ENCODE measurements at places on chromosomes 6 and 20.

DNA sequence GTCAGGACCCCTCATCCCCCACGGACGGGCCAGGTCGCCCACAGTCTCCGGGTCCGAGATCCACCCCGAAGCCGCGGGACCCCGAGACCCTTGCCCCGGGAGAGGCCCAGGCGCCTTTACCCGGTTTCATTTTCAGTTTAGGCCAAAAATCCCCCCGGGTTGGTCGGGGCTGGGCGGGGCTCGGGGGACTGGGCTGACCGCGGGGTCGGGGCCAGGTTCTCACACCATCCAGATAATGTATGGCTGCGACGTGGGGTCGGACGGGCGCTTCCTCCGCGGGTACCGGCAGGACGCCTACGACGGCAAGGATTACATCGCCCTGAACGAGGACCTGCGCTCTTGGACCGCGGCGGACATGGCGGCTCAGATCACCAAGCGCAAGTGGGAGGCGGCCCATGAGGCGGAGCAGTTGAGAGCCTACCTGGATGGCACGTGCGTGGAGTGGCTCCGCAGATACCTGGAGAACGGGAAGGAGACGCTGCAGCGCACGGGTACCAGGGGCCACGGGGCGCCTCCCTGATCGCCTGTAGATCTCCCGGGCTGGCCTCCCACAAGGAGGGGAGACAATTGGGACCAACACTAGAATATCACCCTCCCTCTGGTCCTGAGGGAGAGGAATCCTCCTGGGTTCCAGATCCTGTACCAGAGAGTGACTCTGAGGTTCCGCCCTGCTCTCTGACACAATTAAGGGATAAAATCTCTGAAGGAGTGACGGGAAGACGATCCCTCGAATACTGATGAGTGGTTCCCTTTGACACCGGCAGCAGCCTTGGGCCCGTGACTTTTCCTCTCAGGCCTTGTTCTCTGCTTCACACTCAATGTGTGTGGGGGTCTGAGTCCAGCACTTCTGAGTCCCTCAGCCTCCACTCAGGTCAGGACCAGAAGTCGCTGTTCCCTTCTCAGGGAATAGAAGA is 978 bp downstream of the HLA-A start:
- DNase-seq: peak; percentile 33

DNA sequence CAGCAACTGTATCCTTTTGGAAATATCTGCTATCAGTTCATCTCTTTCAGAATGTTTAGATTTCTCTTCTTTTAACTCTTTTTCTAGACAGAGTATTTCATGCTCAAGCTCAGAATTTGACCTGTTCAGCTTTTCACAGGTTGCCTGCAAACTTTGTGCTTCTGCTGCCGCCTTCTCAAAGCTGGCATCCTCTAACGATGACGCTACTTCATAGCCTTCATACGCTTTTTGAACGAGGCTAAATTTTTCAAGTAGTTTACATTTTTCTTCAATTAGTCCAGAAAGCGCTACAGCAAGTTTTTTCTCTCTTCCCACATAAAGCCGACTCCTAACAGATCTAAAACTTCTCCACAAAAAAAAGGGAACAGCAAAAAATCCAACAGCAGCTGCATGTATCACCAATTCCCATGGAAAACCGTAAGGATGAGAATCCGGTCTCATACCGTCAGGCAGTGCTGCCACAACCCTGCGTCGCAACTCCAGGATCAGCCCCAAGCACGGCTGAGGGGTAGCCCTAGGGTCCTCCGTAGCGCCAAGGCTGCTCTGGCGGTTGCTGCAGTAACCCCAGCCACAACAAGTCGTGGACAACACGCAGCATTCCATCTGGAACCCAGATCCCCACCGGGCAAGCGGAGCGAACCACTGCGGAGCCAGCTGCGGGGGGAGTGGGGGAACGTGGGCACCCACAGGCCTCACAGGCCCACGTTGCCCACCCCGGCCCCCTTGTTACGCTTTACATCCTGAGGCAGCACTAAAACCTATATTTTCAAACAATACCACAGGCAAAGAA is 30.6 kb downstream of the DACT2 start:
- no peak for DNase-seq

DNA sequence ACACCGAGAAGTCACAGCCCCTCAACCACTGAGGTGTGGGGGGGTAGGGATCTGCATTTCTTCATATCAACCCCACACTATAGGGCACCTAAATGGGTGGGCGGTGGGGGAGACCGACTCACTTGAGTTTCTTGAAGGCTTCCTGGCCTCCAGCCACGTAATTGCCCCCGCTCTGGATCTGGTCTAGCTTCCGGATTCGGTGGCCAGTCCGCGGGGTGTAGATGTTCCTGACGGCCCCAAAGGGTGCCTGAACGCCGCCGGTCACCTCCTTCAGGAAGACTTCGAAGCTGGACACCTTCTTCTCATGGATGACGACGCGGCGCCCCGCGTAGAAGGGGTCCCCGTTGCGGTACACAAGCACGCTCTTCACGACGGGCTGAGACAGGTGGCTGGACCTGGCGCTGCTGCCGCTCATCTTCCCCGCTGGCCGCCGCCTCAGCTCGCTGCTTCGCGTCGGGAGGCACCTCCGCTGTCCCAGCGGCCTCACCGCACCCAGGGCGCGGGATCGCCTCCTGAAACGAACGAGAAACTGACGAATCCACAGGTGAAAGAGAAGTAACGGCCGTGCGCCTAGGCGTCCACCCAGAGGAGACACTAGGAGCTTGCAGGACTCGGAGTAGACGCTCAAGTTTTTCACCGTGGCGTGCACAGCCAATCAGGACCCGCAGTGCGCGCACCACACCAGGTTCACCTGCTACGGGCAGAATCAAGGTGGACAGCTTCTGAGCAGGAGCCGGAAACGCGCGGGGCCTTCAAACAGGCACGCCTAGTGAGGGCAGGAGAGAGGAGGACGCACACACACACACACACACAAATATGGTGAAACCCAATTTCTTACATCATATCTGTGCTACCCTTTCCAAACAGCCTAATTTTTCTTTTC is at the start of gene DCDC2:
DCDC2 (minus strand) TSS at position 724 of the 883 bp plus-strand sequence; CDS start at position 415, 309 bp downstream.
- peak; percentile 27 for DNase-seq

- no peak for DNase-seq
Measured at GRCh38 chr6:41733360-41733706, 2.1 kb downstream of the TFEB start.

DNA sequence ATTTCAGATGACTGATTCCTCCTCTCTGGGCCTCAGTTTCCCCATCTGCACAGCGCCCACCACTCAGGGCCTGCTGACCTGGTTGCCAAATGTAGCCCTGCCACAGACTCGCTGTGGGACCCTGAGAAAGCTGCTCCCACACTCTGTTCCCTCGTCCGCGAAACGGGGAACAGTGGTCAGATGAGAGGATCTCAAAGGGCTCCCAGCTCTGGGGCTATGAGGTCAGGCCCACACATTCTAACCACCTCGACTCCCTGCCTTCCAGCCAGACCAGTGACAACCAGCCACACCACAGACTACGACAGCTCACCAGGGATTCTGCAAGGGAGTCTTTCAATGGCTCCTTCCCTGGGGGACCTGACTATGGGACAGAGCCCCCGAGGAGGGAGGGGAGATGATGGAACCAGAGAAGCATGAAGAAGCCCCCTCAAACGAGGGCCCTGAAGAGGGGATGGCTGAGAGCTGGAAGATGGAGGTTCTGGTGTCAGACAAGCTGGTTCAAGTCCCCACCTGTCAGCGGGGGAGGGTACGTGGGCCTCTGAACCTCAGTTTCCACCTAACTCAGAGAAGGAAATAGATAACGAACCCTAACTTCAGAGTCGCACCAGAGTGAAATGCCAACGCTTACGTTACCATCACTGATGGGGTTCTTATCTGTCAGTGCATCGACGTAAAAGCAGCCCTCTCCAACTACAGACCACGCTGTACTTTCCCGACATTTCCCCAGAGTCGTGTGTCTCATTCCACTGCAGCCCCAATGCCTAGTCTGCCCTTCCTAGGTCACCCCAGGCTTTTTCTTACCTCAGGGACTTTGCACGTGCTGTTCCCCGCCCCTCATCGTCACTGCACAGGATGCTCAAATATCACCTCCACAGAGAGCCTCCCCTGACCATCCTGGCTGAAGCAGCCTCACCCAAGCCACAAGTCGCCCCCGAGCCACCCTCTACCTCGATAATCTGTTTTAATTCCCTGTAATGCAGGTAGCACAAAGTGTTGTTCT is 60.5 kb downstream of the PREX1 start:
- peak; percentile 72 for DNase-seq

- no peak for DNase-seq
Measured at GRCh38 chr6:168302534-168302933, 17.0 kb downstream of the DACT2 start.

All from stimulated activated naive CD8-positive, alpha-beta T cell treated with anti-CD3 and anti-CD28 coated beads, Interleukin-15, Interleukin-2, amounts not matched to agents 100 U/mL and 50 U/mL, for 24 hours (primary cell).